BJ (cell line): ENCODE measurements at places on chromosomes 1 and 21. TPM values are rescaled to one million over a fixed set of nuclear protein-coding genes. Genes with fewer than 3 reads are reported as not detected.

Gene SPATA45
- not detected in 2 replicates for polyA plus RNA-seq

Gene OR2L13
- not detected in 2 replicates for polyA plus RNA-seq

Gene RGS5
- 8.1 and 8.5 TPM in 2 replicates for polyA plus RNA-seq

Gene KCNA10
- not detected in 2 replicates for polyA plus RNA-seq

Gene LCE1A
- not detected in 2 replicates for polyA plus RNA-seq

Gene RAB42
- 2.0 and 2.8 TPM in 2 replicates for polyA plus RNA-seq

Gene UBASH3A
- not detected in 2 replicates for polyA plus RNA-seq

GRCh38 chr1:225366552-225366951, 61.3 kb downstream of the LBR start:
- no peak for DNase-seq

DNA sequence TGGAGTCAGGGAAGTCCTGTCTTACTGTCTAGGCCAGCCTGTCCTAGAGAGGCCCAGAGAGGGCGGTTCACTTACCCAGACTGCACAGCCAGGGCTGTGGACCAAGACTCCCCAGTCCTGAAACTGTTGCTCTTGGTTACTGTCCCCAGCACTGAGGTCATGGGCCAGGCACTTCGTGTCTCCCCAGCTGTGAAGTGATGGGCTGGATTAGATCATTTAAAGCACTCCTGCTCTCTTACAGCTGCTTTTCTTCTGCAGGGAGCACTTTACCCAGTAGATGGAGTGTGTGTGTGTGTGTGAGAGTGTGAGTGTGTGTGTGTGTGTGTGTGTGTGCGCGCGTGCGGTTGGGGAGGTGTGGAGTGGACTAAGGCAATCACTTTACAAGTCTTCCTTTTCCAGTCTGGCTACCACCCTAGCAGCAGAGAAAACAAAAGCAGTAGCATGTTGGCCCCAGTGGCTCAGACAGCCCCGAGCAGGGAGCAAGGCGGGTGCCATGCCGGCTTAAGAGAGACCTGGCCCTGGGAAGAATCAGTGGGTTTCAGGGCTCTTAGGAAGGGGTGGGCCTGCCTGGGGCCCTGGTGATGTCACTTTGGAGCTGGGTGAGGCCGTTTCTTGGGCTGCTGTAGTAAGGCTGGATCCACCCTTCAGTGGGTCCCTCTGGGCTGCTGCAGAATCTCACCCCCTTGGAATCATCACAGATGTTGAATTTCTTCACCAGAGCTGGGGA, 2.4 kb downstream of the SPSB1 start:
- DNase-seq: no peak

DNA sequence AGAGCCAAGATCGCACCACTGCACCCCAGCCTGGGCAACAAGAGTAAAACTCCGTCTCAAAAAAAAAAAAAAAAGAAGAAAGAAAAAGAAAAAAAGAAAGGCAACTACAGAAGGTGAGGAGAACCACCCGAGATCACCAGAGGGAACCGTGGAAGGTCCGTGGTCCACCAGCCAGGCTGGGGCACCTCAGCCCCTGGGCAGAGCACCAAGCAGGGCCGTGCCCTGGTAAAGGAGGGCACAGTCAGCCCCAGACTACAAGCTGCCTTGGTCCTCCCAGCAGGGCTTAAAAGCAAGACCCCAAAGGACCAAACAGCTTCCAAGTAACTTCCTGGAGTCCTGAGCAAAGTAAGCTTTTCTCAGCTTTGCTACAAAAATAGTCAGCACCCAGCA, 8.8 kb upstream of the SAMD11 start:
- no peak for DNase-seq

DNA sequence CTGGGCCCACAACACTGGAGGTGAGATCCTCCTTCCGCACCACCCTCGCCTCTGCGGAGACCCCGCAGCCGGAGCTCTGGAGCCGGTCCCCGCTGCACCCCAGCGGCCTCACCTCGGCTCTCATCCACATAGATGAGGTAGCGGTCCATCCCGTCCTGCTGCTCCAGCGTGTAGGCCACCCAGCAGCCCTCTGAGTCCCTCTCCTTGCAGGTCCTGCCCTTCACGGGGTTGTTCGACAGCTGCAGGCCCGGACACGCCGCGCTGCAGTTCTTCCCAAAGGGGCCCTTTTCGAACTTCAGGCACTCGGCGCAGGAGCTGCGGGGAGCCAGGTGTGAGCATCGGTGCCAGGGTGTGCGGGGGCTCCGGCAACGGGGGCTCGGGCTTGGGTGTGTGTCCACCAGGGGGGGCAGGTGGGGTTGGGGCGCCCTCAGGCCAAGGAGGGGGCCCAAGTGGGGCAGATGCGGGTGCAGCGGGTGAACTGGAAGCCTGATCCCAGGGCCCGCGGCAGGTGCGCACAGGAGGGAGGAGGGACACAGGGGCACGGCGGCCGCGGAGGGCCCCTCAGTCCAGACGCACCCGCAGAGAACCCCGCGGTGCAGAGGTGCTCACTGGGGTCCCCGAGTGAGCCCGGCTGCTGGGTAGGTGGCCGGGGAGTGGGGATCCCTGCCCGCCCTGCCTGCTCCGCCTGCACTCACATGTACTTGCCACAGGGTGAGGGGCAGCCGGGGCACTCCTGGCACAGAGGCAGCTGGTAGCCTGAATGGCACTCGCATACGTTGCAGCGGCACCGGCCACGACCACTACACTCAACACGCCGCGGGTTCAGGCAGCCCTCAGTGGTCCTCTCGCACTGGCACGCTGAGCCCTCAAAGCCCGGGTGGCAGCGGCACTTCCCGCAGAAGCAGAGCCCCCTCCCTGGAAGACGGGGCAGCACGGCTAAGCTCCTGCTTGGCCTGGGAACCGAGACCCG, 15.4 kb upstream of the PTTG1IP start:
- DNase-seq: no peak

GRCh38 chr1:92817986-92818764, 13.7 kb upstream of the RPL5 start:
- DNase-seq: no peak

DNA sequence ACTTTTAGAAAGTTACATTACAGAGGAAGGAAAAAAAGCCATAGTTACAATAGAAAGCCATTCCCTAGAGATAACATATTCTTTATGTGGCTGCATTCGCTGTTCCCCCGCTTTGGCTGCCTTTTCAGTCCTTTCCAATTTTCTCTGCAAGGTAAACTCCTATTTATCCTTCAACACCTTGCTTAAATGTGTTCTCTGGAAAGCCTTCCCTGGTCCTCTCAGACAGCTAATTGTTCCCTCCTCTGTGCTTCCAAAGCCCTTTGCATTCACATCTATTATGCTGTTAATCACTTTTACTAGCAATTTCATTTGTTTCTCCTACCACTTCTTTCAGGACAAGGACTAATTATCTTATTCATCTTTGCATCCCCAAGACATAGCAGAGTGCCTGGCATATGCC, 1.6 kb downstream of the PHC2 start:
- no peak for DNase-seq

DNA sequence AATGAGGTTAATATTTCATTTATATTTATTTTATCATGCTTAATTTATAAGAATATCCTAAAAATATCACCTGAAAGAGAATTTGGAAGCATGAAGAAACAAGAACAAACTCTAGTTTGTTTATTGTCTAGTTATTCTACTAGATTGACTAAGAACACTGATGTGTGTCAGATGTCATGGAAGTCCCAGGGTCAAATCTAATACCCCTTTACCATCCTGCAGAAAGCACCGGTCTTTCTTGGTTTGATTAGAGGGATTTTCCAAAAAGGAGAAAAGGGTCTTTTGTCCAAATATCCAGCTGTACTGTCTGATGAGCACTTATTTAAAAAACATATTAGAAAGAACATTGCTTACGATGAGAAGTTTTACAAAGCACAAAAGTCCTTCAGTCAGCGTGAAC, 20.7 kb upstream of the CR2 start:
- DNase-seq: no peak

- DNase-seq: no peak
These were observed 5.1 kb downstream of the PEF1 start for GRCh38 chr1:31639543-31639942.

DNA sequence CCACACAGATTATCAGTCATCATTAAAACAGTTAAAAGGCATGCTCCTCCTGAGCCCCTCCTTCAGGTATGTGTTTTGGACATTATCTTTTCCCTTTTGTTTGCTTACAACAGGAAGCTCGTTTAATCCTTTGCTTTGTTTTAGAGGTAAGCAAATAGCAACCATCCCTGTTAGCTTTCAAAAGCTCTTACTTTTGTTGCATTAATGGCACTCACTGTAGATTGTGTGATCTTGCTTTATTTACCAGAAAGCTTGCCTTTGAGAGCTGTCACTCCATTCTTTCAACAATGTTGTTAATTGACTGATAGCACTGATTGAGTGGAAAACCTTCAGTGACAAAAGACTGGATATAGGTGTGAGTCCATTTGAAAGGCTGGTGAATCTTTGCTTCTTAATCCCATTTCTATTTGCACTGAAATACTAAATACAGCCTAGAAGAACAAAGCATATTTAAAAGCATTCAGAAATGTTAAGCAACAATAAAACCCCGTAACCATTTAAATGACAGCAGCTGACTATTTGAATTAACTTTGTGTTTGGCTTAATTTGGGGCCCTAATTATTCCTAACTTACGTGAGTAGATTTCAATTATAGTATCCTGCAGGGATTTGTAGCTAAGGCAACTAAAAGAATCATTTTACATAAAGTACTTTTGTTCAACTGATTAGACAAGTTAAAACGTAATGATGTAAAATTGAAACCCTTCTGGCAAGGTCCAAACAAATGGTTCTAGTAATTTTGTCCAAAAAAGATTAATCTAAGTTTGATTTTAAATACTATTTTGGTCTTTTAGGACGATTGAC, 48.3 kb downstream of the ADGRL2 start:
- no peak for DNase-seq

- no peak for DNase-seq
These were observed 62.8 kb downstream of the PAX7 start for GRCh38 chr1:18693256-18694098.

DNA sequence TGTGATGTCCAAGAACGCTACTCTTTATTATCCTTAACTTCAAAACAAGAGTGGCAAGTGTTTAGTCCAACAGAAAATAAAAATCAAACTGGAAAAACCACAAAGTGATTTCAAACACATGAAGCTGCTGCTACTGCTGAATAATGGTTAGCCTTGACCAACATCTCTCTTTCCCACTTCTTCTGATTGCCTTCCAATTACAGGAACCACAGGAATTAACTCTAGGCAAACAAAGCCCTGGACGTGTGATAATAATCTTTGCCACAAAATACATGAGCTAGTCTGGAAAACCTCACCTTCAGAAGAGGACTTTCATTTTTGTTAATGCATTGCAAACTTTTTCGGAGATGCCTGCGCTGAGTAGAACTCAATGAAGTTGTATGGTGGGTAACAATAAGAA, 48.6 kb upstream of the COL11A1 start:
- no peak for DNase-seq

DNA sequence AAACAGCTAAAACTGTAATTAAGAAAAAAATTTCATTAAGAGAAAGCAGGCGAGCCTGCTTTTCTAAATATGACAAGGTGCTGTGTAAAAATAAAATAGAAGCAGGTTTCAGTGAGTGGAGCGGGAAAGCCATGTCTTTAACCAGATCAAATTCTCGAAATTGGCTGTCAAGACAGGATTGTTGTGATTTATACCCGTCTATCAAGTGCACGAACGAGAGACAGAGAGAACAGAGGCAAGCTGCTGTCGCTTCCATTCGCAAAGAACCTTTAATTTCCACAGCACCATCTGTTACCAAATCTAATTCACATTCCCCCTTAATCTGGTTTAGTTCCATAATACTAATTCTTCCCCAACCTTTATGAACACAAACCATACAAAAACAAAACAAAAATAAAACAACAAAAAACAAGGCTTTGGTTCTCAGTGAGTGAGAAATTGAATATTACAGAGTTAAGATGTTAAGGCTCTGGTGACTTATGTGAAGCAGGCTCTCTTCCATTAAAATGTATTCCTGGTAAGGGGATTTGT, 35.0 kb downstream of the ESRRG start:
- no peak for DNase-seq

GRCh38 chr1:47837866-47838561, 159.2 kb downstream of the TRABD2B start:
- DNase-seq: no peak

DNA sequence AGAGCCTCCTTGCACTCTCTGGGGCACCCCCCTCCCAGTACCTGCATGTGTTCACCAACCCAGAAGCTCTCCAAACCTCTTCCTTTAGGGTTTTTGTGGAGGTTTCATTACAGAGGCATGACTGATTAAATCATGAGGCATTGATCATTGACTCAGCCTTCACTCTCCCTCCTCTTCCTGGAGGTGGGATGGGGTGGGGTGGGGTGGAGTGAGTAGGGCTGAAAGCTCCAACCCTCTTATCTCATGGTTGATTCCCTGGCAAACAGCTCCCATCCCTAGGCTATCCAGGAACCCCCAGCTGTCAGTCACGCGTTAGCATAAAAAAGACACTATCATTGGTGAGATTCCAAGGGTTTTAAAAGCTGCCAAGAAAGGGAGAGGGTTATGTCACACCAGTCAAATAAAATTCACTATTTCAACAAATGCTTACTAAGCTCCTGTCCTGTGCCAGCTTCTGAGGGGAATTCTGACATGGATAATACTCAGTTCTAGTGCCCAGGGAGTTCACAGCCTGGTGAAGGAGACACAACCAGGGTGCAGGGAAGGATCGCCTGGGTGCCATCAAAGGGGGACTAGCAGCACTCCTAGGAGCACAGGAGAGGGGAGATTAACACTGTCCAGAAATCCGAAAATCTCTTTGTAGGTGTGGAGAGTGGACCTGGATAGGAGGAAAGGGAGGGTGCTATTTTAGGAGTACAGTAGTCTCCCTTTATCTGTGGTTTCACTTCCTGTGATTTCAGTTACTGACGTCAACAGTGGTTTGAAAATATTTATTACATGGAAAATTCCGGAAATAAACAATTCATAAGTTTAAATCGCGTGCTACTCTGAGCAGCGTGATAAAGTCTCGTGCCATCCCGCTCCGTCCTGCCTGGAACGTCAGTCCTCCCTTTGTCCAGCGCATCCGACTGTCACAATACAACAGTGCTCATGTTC, 6.8 kb upstream of the IL24 start:
- DNase-seq: no peak

DNA sequence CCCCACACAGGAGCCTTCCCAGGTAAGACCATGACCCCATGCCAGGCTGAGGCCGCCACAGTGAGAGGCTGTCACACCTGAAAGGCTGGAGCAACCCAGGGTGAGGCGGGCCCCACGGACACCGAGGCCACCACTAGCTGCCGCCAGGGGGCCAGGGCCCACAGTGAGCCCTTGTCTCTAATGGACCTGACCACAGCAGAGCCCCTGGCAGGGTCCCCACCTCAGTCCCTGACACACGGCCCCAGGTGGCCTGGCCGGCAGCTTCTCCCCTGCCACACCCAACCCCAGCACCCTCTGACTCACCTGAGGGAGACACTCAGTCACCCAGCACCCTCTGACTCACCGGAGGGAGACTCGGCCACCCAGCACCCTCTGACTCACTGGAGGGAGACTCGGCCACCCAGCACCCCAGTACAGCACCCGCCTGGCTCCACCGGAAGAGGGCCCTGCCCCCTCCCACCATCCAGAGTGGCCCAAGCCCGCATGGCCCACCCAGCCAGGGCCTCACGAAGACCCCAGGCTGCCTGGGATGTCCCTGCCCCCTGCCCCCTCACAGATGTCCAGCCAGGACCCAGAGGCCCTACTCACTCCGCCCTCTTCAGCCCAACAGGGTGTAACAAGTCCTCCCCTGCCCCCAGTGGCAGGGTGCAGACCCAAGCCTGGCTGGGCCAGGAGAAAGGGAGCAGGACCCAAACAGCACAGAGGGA, 4.4 kb downstream of the DVL1 start:
- DNase-seq: no peak

- DNase-seq: no peak
These were observed 743.1 kb upstream of the B3GALT2 start for GRCh38 chr1:193929374-193930033.

- no peak for DNase-seq
These were observed 58.1 kb downstream of the ZSWIM5 start for GRCh38 chr1:45148209-45148825.
